Activated CD4-positive, CD25-positive, alpha-beta regulatory T cell (primary cell): ENCODE measurements at places on chromosomes 6 and 20.

- no peak for DNase-seq
Observed at GRCh38 chr20:48066246-48066645, 281.0 kb upstream of the SULF2 start.

DNA sequence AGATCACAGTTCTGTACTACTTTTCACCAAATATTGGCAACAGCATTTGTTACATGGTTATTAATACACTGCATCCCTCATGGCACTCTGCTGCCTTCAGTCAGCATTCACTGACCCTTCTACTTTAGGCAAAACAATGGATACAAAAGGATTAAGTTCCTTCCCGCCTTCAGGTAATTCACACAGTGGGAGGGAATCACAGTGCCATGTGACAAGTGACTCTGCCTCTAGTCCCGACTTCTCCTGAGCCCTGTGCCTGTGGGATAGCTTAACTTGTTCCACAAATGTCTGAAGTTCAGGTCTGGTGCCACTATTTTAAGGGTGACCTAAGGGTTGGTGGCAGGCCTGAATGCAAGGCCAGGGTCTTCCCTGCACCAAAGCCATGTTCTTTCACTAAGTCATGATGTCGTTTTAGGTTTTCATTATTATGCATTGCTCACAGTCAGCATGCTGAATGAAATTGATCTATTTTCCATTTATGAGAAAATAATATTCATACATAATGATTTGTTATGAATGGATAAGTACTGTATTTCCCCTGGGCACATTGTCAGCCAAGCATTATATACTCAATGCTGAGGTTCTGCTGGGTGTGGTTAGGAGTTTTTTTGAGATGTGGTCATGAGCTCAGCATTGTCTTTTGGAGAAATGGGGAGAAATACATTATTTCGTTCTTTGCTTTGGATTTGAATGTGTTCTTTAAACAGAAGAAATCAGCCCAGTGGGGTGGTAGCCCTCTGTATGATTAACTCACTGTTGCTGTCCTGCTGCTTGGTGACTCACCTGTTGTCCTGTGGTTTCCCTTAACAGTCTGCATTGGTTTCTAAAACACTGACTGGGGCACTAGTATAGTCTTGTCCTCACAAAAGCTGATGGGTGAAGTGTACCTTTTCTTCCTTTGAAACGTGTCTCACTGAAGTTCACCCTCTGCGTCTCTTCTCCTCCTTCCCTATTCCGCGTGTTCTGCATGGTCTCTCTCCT, 66.4 kb downstream of the AFDN start:
- DNase-seq, result no peak

- DNase-seq, result no peak
Observed at GRCh38 chr20:32984196-32984595, 20.0 kb downstream of the SUN5 start.

GRCh38 chr6:114605656-114606055, 262.8 kb upstream of the HS3ST5 start:
- no peak for DNase-seq

GRCh38 chr20:48051794-48052474, 266.7 kb upstream of the SULF2 start:
- DNase-seq, result no peak

DNA sequence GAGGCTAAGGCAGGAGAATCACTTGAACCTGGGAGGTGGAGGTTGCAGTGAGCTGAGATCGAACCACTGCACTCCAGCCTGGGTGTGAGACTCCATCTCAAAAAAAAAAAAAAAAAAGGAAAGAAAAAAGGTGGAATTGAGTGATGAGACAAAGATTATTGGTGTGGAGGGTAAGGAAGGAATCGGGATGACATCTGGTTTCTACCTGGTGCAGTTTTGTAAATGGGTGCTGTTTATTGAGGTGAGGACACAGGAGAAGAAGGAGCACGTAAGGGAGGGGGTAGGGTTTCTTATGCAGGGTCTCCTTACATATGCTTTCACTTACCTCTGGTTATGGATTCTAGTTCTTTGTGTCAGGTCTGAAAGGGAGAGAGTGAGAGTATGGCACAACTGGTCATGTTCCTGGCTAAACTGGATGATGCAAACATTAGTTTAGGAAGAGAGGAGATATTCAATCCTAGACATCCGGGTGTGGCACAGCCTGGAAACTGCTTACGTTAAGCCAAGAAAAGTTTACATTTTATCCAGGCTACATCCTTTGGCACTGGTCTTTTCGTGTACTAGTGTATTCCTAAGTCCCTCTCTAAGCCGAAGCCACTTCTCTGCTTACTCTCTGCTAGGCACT, 5.4 kb downstream of the RALY start:
- no peak for DNase-seq

DNA sequence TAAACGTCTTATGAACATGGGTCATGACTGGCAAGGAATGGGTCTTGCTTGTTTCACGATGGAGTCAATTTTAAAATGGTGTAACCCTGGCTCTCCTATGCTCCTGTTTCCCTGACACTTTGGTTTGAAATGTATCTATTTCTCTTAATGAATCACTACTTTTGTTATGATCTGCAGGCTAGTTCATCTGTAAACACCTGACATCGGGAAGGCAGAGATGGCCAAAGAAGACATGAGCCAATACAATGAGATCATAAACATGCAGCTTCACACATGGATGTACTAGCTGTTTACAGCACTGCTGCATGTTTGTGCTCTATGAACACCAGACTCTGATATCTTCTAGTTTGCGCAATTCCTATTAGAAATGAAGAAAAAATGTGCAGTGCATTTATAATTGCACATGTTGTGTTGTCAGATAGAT, 11.0 kb upstream of the RAD21L1 start:
- no peak for DNase-seq

DNA sequence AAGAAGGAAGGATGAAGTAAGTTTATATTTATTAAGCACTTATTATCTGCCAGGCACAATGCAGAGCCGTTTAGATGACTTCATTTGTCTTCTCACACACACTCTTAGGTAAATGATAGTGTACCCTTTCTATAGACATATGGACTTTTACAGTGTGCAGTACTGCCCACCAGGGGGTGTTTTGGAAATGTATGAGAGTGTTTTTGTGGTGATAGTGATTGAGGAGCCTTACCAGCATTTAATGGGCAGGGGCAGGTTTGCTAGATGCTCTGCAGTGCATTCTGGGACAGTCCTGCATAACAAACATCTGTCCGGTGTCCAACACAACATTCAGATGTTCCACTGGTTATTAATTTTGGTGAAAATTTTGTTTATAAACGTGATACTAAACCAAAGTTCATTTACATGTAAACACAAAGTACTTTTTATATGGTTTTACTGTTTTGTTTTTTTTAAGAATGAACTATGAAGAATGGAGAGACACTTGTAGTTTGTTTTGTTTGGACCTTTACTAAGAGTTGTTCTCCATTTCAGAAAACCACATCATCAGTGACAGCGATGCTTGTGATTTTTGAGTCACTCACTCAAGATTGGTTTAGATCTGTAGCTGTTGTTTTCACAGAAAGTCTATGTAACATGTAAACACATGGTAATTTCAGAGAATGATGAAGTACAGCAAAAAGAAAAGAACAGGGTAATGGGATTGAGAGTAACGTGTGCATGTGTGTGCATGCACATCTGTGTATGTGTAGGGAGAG, 19.9 kb downstream of the KCNS1 start:
- DNase-seq, result no peak
